Activated CD8-positive, alpha-beta memory T cell treated with anti-CD3 and anti-CD28 coated beads for 4 hours (primary cell): ENCODE measurements at places on chromosomes 2 and 18.

DNA sequence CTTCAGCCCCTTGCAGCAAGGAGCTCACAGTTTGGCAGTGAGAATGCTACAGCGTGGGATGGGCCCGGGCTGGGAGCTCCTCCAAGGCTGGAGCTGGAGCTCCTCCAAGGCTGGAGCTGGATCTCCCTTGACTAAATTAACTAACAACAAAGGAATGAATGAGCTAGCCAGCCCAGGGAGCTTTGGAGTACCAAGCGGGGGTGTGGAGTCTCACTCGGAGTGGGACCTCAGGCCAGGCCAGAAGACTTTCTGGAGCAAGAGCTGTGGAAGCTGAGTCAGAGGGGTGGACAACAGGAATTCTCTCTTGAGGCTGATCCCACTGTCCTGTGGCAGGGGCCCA is 244.7 kb upstream of the HS6ST1 start:
- no peak for DNase-seq

DNA sequence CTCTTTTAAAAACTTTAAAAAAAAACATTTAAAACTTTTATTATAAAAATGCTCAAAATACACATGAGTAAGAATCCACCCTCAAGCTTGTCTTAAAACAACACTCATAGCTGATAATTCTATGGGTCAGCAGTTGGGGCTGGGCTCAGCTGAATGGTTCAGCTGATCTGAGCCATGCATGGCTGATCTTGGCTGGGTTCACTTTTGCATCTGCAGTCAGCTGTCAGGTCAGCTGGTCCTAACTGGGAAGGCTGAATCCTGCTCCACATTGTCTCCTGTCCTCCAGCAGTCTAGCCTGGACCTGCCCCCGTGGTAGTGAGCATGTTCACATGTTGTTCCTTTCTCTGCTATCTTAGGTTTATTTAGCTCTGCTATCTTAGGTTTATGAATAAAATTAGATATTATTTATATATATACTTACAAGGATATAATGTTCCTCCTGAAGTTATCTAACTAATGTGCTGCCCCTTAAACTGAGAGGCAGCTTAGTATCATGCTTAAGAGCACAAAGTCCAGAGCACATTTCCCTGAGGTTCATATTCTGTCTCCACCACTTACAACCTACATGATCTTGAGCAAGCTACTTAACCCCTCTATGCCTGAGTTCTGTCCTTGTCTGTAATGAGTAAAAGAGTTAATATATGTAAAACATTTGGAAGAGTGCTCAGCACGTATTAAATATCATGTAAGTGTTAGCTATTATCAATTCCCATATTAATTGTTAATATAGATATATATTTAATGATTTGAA is 309.4 kb downstream of the PTPRM start:
- DNase-seq = no peak

- no peak for DNase-seq
Observed at GRCh38 chr2:28486526-28486925, 9.3 kb upstream of the PLB1 start.

DNA sequence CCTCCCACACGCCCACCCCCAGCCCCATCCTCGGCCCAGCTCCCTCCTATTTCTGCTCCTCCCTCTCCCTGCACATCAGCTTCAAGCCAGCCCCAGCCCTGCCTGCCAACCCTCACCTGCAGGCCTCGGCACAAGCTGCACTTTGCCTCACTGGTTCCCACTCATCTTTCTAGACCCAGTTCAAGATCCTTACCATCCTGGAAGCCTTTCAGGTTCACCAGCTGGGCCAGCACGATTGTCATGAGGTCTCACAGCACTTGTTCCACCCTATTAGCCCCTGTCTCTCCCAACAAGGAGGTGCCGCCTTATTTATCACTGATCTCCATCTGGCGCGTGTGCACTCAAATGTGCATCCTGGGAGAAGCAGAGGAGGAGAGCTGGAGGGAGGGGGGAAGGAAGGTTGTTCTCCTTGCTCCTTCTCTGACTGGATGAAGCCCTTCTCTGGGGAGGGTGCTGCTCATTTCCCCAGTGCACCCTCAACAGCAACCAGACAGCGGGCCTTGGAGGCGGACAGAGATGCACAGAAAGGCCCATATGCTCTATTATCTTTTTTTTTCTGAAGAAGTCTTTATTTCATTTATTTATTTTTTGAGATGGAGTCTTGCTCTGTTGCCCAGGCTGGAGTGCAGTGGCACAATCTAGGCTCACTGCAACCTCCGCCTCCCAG is 15.5 kb upstream of the BIN1 start:
- no peak for DNase-seq

DNA sequence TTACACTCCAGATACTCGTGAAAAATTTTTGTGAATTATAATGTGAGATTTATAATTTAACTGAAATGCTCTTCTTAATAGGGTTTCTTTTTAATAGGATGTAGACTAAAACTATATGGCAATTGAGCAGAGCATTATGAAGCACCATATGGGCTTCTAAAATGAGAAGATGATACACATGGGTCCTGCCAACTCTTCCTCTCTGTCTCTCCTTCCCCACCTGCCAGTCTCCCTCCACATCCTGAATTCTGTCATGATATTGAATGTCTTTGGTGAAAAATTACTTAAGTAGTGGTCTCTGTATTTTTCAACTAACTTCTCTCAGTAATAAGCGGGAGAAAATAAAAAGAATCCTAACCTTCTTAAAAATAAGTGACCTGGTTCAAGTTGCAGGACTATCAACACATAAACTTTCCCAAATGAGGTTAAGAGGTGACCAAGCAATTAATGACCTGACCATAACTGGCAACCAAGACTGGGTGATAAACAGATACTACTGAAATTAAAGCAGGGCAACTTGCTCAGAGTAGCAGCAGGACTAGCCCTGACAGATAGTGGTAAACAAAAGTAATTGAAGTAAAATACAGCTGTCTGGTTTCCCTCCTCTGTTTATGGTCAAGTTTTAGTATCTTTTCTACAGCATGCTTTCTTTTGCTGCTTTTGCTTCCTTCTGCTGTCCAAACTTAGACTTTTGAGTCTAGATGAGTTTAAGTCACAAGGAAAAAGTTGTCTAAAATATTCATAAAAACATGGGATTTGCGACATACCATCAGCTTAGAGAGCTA is 117.1 kb upstream of the PDE1A start:
- no peak for DNase-seq

GRCh38 chr18:77650799-77651385 is 401.2 kb downstream of the GALR1 start:
- DNase-seq = no peak

DNA sequence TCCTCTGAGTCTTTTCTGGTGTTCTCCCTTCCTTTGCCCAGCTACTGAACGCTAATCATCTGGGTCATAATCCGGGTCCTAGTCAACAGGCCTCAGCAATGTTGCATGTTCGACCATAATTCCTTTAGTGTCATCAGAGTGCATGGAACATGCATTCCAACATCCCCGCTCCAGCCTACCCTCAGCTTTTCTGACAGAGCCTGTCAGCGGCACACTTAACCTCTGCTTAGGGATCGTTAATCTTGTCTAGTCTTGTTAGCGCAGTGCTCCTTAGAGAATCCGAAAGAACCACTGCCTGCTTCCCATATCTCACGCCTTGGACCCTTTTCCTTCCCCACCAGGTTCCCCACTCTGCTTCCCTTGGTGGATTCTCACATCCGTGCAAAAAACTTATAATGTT is 767.9 kb upstream of the ID2 start:
- no peak for DNase-seq

GRCh38 chr2:26530696-26531095 is 52.8 kb upstream of the OTOF start:
- no peak for DNase-seq

- no peak for DNase-seq
Observed at GRCh38 chr2:176192351-176192750, 3.9 kb downstream of the HOXD1 start.

DNA sequence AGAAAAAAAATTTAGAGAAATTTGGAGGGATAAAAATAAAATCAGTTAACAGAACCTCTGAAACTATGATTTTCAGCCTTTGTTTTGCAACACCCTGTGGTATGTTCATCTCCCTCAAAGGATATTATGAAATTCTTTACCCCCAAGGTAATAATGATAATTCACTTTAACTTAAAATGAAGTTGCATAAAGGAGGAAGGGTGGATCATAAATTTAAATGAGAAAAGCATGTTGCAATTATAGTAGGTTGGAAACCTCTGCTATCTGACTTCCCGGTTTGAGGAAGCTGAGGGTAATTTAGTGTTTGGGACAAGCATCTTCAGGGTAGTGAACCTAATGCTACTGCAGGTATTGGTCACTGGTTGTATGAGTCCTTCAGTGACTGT is 102.9 kb downstream of the BABAM2 start:
- DNase-seq = no peak

DNA sequence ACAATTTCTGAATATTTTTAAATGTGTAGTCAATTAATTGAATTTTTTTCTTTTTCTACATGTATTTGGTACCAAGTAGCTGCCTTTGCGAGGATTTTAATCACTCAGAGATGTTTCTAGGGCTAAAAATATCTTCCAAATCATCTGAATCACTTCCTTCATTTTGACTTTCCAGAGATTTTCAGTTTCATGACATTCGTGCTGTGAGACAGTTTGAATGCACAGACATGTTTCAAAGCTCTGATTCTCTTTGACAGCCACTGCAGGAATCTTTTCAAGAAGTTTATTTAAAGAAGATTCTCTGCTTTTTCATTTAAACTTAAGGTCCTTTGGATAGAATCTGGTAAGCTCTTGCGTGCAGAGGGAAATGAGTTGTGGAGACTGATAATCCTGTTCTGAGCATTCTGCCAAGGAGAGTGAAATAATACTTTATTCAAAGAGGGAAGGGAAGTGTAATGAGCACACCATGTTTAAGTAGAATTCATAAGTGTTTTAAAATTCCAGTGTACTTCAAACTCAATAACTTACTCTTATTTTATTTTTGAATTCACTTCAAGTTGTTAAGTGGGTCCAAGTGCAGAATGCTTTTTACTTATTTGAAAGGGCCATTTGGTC is 9.7 kb downstream of the CYBRD1 start:
- no peak for DNase-seq

GRCh38 chr2:28300485-28301341 is 91.9 kb upstream of the FOSL2 start:
- no peak for DNase-seq

- DNase-seq = no peak
Observed at GRCh38 chr2:205119136-205119535, 563.2 kb upstream of the NRP2 start.

DNA sequence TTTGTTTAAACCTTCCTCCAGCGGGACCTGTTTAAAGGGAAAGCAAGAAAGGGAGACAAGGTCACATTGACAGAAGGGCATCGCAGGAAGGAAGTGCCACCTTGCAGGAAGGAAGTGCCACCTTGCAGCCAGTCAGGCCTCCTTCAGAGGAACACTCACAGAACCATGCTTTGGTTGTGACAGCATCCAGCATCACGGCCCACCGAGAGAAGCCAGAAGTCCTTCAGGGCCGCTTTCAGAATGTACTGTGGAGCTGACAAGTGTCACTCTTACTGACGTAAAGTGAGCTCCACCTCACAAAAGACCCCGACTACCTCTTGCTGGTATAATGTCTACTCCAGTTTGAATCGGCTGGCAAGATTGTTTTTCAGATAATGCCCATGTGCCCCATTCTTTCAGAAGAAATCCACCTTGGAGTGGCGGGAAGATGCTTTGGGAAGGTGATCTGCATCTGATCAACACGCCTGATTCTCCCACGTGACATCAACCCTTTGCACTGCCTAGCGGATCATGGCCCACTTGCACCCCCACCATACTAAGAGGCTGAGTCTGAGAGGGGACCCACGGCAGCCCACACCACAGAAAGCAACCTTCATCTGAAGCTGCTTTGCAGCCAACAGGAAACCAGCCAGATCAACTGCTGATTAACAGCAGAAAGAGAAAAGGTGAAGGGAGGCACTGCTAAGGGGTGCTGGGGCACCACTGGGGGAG is 99.8 kb downstream of the UXS1 start:
- DNase-seq = peak; percentile 38

- DNase-seq = no peak
Observed at GRCh38 chr2:124091721-124092120, 66.6 kb downstream of the CNTNAP5 start.

- no peak for DNase-seq
Observed at GRCh38 chr2:200054681-200055468, 99.5 kb downstream of the MAIP1 start.

GRCh38 chr2:70450641-70451250 is 102.9 kb downstream of the TGFA start:
- DNase-seq = no peak

DNA sequence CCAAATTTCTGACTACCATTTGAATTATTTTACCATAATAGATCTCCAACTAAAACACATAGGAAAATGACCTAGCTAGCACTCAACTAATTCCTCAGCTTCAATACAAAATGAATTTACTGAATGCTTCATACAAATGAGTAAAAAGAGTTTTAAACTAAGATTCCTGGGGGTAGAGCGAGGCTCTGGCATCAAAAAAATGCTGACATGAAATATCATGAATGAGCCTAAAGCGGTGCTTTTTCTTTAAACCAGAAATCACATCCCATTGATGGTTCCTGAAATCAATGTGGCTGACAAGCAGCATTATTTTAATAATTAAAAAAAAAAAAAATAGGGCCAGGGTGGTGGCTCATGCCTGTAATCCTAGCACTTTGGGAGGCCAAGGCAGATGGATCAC is 32.1 kb downstream of the WDR33 start:
- DNase-seq = no peak

DNA sequence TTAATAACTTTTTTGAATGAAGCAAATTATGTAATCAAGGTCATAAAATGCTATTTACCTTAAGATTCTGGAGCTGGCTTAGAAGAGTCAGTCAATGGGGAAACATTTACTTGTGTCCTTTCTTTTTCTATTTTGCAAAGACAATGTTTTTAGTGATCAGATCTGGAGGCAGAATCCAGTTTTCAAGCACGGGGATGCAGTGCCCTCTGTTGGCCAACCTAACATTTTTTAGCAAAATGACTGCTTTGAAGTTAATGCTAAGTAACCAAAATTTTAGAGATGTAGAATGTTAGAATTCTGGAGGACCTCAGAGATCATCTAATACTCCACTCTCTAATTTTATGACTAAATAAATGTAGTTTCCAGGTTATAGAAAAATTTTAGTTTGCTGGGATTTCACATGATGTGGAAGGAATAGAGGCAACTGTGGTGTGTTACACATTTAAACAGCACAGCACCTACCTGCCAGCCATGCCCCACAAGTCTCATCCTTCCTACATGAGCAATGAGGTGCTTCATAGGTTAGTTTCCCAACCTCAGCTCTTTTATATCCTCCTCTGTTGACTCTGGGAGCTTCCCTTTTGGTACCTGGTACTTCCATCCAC is 23.6 kb upstream of the SLC9A4 start:
- DNase-seq = peak; percentile 27

- no peak for DNase-seq
Observed at GRCh38 chr2:204172145-204172600, 235.6 kb downstream of the ICOS start.

DNA sequence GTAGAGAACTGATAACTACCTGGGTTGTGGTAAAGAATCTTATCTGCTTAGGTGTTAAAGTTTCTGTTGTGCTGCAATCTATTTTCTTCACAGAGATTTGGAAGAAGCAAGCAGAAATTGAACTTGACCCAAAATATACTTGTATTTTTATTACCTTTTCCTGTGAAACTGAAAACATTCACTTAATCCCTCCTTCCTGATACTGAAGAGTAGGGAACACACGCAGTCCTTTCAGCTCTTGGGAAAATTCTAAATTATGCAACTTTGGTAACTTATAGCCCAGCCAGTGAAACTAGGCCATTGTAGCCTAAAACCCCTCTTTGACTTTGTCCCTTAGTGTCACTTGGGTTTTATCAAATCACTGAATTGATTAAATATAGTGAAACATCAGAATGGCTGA is 128.4 kb upstream of the MEIS1 start:
- DNase-seq = no peak
